ENCODE measurements at places on chromosomes 13 and 19. TPM values are rescaled to one million over a fixed set of nuclear protein-coding genes. Genes with fewer than 3 reads are reported as not detected.

- DNase-seq: no peak
These were observed 69.0 kb downstream of the LRCH1 start for GRCh38 chr13:46621792-46622629.

DNA sequence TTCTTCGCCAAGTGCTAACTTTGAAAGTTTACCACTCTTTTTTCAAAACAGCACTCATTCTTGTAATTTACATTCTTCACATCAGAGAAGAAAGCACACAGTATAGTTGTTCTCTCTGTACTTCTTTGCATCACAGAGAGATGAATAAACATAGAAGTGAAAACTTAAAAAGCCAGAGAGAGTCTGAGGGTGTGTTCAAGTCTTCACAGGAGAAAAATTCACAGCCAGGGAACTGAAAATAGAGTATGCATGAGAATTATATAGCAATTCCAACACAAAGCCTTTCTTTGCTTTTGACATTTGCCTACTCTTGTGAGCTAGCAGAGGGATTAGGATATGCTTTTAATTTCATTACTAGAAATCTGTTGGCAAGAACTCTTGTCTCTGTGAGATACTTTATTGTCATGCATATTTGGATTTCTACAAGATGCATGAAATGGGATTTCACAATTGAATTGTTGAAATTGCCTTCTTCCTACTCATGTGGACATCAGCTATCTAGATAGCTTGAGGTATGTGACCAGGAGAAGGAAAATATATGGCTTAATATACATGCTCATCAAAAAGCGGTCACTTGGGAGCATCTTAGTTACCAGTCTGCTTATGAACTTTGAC, 166.1 kb downstream of the SLC7A1 start:
- DNase-seq: no peak

Gene RNF225
- total RNA-seq: not detected

DNA sequence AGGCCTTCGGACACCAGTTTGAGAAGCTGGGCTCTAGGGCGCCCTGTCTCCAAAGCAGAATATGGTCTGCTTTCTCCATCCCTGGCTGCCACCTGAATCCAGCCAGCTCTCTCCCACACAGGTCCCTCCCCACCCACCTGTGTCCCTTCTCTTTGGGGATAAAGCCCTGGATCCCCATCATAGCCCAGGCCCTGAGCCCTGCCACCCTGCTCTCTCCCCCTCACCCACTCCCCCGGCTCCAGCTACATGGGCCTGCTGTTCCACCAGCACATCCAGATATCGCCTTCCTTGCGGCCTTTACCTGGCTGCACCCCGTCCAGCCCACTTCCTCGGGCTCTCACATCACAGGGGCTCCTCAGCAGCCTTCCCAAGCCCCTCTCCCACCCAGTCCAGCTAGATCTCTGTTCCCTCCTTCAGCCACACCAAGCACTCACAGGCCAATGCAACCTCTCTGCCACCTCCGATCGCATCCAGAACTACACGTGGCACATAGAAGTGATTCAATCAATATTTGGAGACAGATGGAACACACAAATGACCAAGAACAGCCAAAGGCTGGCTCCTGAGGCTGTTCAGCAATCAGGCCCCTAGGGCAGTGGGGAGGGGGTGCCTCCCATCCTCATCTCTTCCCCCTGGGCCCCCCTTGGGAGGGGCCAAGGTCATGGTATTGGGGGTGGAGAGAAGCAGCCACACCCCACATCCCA, 7.6 kb downstream of the AKT2 start:
- DNase-seq: no peak

- no peak for DNase-seq
These were observed 811 bp upstream of the PRMT1 start for GRCh38 chr19:49676136-49676783.

GRCh38 chr19:2046046-2046907, 4.8 kb downstream of the MKNK2 start:
- DNase-seq: no peak

GRCh38 chr19:12796146-12797071, 5.1 kb downstream of the JUNB start:
- DNase-seq: no peak

- DNase-seq: no peak
These were observed 2.6 kb upstream of the BCAM start for GRCh38 chr19:44806291-44806690.

DNA sequence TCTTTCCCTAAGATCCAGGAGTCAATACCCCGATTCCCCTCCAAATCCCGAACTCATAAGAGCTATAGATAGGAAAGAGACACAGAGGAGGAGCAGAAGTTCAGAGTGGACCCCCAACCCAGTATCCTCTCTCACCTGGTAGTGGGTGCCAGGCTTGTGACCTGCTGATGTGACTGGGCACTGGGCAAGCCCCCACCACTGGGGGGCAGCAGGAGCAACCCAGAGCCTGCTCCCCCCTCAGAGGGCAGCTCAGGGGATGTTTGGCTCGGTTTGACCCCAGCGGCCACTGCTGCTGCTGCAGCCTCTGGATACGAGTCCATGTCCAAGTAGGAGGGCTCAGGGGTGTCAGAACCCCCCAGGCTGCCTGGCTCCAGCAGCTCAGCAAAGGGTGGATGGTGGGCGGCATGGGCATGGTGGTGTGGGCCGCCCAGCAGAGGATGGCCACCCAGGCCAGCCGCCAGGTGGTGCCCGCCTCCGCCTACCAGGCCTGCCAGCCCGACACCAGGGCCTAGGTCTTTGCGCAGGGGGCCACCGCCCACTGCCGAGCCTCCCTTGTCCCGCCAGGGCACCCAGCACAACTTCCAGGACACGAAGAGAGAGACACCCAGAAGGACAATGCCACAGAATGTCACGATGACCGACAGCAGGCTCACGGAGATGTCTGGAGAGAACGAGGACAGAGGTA, 7.4 kb downstream of the SYT3 start:
- DNase-seq: no peak

DNA sequence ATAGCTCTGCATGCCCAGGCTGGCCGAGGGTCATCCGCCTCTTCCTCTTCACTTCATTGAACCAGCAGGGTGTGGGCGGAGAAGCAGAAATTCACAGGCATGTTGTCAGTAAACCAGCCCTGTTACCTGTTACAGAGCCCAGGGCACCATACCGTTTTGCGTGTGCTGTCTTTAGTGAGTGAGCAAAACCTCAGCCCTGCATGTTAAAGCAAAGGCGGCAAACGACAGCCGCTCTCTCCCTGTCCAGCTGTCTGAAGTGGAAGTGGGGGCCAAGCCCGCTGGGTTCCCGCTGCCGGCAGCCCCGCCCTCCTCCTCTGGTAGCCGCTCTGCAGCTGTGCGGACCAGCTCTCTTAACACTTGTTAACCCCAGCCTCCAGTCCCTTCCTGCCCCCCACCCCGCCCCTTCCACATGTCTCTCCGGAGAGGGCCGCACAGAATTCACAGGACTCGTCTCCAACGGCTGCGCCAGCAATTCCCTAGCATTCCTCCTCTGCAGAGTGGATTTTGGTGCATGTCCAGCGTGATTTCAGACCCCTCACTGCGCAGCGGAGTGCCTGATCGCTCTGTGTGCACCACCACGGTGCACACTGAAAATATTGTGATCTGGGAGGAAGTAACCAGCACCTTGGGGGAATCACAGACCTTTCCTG, 12.7 kb downstream of the KLHL26 start:
- no peak for DNase-seq

GRCh38 chr19:56476093-56476492, 1.1 kb downstream of the ZNF667 start:
- DNase-seq: no peak

DNA sequence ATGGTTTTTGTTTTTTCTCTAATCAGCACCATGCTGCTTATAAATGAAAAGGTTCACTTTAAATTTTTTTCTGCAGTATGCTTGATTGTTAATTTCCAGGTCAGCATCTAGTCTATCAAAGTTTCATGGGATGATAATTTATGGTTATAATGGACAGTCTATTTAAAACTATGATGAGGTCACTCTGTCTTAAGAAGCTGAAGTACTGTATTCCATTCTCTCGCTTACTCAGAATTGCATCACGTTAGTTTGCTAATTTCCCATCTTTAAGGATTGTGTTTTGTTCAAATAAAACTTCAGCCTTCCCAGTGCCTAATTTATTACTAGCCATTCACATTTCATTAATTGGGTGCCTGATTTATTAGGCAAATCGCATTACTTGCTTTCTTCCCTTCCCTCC, 94.3 kb downstream of the GPC6 start:
- DNase-seq: no peak

GRCh38 chr19:3721131-3721886, 13.1 kb downstream of the TJP3 start:
- DNase-seq: no peak

Gene KLC3
- not detected for total RNA-seq

Gene PRSS57
- total RNA-seq: not detected

Gene ZNF682
- total RNA-seq: 2.3 TPM

- DNase-seq: no peak
These were observed 152.0 kb upstream of the MYO16 start for GRCh38 chr13:108477376-108477775.

Gene S1PR4
- total RNA-seq: 6.4 TPM

DNA sequence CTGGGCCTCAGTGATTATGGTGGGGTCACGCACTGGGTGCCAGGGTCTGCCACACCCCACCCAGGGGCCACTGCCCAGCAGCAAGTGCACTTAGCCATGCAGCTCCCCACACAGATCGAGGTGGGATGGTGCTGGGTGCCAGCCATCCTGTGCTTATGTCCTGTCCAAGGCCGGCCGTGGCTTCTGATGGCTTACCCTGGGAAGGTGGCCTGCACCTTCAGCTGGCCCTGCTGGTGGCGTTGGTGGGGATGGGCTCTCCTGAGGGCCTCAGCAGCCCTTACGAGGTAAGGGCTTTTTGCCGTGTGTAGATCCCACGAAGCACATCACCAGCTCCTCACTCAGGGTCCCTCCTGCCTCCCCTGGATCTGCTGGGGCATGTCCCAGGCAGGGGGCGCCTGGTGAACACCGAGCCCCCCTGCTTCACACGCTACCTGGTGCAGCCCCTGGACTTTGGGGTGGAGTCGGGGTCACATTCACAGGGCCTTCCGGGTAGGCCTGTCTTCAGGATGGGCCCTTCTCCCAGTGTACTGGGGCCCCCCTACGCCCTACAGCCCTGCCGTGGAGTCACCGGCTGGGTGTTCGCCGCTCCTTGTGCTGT, 46.6 kb downstream of the CRTC1 start:
- no peak for DNase-seq

DNA sequence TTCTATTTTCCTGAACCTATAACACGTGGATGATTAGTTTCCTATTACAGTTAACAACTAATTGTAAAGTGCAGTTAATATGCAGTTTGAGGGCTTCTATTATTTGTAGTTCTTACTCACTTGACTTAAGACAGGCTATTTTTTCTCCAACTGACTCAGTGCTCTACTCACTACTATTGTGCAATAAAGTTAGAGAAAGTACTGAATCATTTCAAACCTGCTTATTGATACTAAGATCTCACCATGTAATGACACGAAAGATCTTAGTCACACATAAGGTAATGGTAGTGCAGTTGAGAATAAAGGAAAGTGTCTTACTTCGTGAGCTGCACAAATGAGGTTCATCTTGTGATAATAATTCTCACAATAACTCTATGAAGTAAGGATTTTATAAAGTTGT, 22.8 kb upstream of the ITM2B start:
- DNase-seq: no peak

Gene SYNE4
- 0.92 TPM for total RNA-seq

- no peak for DNase-seq
These were observed 96.5 kb downstream of the DOCK9 start for GRCh38 chr13:98881390-98881789.
